ENCODE measurements at places on chromosomes 1 and 21.

- DNase-seq, result peak; percentile 10
Measured at GRCh38 chr1:233647073-233647472, 33.2 kb downstream of the KCNK1 start.

DNA sequence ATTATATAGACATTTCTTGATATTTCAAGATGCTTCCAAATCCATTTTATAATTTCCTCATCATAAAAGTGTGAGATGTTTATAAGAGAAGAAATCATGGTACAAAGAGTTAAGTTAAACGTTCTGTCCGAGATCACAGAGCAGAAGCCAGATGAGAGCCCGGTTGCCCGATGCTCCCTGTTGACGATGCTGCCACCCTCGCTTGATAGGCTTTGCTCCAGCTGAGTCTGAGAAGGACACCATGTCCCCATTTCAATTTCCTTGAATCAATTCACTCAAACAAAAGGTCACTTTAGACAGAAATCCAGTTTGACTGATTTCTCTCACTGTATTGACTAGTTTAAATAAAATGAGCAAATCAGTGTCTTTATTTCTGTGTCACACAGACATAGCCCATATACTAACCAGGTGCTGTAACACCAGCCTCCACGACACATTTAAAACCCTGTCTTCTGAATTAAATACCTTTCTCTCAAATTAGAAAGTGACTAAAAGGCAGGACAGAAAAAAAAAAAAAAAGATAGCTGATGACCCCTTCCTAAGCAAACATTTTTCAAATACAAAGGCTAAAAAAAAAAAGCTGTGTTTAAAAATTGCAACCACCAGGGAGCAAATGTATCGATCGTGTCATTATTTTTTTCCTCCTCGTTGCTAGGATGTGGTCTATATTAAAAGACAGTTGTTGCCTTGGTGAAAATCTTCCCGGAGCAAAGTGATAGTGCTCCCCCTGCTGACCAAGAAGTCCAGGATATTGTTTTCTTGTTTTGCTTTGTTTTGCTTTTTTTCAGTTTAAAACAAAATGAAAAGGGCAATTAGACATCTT lies 35.2 kb downstream of the DNASE2B start:
- DNase-seq, result peak; percentile 81

DNA sequence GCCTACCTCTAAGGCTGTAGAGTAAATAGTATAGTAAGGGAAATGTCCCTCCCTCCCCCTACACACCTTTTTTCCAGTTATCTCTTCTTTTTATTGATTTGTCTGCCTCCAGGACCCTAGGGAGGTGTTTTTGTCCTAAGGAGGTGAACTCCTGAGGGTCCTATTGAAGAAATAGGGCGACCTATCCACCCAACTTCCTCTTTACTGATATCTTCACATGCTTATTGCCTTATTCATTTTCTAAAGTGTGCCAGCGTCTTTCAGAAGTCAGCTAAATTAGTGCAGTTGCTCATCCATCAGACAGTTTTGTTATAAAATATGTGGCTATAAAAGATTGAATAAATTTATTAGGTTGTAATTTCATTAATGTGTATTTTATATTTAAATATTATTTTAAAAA lies 5.9 kb downstream of the BACH1 start:
- DNase-seq, result no peak

DNA sequence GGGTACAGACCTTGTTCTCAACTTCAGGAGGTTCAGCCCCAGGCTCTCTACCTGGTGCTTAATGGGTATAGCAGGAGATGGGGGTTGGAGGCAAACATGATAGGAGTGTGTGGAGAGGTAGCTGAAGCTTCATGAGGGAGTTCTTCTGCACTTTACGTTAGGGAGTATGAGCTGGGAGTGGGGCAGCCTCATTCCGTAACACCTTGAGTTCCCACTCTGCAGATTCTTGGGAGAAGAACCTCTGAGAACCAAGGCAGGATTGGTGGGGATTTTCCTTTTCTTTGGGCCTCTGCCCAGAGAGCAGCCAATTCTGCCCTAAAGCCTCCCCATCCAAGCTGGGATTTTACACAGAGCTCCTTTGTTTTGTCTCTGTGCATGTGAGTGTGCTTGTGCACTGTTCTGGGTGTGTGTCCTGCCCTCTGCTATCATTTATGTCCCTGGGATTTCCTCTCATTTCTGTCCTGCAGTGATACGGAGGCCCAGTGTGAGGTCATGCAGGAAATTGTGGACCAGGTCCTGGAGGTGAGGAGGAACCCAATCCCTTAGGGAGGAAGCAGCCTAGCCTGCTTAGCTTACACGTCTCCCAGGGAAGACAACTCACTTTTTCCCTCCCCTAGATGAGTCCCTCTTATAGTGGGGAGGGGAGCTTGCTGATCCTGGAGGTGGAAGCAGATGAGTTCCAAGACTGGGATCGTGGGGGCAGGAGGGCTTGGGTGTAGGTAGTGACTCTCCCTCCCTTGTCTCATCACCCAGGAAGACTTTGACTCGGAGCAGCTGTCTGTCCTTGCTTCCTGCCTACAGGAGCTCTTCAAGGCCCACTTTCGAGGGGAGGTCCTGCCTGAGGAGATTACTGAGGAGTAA lies 11.6 kb upstream of the SLC27A3 start:
- no peak for DNase-seq

DNA sequence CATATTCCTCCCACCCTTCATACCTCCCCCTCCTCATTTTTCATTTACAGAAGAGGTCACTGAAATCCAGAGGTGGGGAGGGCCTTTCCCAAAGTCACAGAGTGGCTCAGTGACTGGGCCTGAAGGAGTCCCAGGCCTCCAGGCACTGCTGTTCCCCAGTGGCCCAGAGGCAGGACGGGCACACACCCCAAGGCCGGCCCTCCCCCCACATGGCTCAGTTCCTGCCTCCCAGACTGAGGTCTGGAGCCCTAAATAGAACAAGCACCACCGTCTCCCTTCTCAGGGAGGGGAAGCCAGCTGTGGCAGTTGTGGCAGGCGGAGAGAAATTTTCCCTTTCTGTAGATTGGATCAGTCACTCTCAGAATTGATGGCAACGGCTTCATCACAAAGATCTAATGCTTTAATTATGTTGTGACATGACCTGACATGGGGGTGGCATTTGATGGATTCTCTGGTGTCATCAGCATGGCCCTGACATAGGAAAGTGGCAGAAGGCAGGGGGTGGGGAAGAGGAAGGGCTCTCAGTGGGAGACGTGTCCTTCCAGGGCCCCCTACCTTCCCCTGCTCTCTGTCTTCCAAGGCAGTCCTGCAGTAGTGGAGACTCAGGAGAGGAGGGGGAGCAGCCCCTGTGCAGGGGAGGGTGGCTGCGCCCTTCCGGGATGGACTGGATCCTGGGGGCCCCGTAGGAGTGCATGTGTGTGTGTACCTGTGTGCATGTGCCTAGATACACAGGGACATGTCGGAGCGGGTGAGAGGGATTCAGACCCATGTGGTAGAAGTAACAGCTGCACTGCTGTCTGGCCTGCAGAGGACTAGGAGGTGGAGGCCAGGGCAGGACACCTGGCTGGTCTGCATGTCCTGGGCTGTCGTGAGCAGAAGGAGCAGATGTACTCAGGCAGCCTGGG lies 41.2 kb upstream of the FOXO6 start:
- no peak for DNase-seq

- DNase-seq, result no peak
Measured at GRCh38 chr1:45328680-45329079, 2.0 kb downstream of the HPDL start.

DNA sequence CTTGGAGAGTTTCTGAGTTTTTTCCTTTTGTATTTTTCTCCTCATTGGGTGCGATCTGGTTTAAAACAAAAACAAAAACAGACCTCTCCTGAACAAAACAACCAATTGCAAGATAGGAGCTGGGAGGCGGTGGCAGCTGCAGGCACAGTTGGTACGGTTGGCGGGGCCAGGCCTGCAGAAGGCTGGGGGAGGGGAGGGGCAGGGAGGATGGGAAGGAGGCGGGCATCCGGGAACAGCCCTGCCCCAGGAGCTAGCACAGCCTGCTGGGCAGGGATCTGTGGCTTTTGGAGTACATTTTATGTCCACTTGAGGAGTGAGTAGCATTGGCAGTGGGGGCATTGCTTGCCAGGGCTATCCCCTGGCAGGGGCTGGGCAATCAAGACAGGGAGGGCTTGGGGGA lies 5.2 kb downstream of the CAPN9 start:
- DNase-seq, result no peak

DNA sequence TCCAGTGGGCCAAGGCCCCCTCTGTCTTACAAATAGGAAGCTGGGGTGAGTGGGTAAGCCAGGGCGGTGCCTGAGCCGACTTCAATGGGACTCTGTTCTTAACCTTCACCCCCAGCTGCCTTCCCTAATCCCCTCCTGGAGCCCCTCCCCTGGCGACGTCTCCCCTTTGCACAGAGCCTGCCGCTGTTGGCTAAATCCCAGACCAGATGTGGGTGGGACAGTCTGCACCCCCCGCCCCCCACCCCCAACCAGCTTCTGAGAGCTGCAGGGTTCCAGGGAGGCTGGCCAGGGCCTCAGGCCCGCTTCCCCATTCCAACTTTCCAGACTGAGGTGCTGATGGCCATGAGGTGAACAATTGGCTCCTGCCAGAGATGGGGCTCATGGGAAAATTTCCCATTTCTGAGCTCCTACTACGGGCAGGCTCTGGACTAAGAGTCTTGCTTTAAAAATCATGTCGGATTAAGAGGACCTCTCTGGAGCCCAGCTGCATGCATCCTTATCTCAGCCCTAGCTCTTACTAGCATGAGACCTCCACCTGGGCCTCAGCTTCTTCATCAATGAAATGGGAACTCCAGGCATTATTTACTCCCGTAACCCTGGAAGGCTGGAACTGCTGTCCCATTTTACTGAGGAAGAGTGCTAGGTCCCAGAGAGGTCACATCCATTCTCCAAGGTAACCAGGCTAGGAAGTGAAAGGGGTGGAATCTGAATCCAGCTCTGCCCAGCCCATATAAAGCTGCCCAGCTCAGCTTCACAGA lies 6.4 kb downstream of the COL8A2 start:
- no peak for DNase-seq

- DNase-seq, result no peak
Measured at GRCh38 chr1:70364439-70364838, 9.9 kb upstream of the ANKRD13C start.

DNA sequence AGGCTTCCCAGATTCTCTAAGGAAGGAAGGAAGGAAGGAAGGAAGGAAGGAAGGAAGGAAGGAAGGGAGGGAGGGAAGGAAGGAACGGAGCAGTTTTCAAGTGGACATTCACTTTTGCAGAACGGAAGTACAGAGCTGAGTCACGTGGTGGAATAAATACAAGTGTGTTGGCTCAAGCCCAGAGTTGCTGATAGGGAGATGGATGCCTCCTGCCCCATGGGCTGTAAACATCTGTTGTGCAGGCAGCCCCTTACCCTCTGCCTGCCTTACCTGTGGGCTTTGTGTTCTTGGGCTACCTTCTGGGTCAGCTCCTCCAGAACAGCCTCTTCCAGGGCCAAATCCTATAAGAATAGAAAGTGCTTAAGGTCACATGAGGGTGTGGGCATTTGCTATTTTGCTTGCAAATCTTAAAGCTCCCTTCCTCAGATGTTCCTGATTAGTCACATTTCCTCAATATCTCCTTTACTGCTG lies 121.7 kb downstream of the SMYD2 start:
- DNase-seq, result peak; percentile 70

GRCh38 chr1:184310157-184310819 lies 76.5 kb upstream of the C1orf21 start:
- no peak for DNase-seq

DNA sequence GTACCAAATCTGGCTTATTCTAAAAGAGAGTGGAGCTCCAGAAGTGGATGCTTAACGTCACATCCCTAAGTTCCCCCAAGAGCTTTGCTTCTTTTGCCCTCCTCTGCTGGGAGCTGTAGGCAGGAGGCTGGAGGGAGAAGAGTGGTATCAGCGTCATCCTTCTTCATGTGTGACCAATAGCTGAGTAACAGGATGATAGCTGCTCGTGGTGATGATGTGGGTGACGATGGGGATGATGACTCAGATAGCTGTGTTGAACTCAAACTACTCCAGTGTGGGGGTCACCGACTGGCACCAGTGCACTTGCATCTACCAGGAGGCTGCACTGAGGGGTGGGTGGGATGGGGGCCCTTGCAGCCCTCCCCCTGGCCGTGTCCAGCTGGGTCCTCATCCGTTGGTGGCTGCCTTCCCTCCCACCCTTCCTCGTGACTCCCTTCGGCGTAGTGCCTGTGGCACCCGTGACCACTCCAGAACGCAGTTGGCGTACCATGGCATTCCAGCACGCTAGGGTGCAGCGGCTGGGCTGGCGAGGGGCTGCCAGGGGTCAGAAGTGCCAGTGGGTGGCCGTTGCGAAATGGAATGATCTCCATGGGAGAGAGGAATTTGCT lies 1.1 kb downstream of the IGFN1 start:
- DNase-seq, result peak; percentile 91

DNA sequence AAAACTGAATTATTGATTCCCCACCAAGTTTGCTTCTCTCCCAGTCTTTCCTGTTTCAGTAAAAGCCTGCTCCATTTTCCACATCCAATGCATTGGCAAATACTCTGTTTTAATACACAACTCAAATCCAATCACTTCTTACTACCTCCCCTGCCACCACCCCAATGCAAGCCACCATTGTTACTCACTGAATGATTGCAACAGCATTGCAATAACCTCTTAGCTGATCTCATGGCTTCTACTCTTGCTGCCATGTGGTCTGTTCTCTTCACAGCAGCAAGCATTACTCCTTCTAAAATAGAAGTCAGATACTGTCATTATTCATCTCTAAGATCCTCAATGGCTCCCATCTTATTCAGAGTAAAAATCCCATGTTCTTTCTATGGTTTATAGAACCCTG lies 123.4 kb downstream of the ATP6V1G3 start:
- DNase-seq, result no peak

- DNase-seq, result no peak
Measured at GRCh38 chr1:236465959-236466303, 57.9 kb upstream of the LGALS8 start.

GRCh38 chr1:192266645-192267044 lies 50.1 kb upstream of the RGS21 start:
- no peak for DNase-seq

GRCh38 chr1:187959062-187959461 lies 1130.3 kb downstream of the PLA2G4A start:
- no peak for DNase-seq

GRCh38 chr21:34644825-34645224 lies 24.0 kb upstream of the CLIC6 start:
- DNase-seq, result no peak

DNA sequence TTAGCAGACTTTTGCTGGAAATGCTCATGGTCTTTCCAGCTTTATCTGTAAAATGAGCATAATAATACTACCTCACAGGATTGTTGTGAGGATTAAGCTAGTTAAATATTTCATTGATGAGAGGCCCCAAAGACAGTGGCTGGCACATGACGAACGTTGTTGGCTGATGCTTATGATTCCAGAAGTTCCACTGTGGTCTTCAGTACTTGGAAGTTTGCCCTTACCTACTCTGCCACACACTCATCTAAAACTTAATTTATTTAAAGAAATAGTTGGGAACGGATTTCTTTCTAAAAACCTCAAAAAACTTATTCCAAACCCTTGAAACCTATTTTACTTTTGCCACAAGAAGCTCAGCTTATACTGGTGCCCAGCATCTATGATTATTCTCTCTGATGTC lies 170.7 kb downstream of the DHRS3 start:
- peak; percentile 91 for DNase-seq

GRCh38 chr1:9400425-9401079 lies 107.9 kb downstream of the SPSB1 start:
- peak; percentile 57 for DNase-seq

- peak; percentile 6 for DNase-seq
Measured at GRCh38 chr1:10280439-10281350, 70.3 kb downstream of the KIF1B start.

- DNase-seq, result no peak
Measured at GRCh38 chr1:182291584-182292192, 99.9 kb downstream of the GLUL start.

- DNase-seq, result no peak
Measured at GRCh38 chr1:54347955-54348699, 58.1 kb downstream of the SSBP3 start.

GRCh38 chr1:216793303-216793702 lies 70.1 kb upstream of the ESRRG start:
- no peak for DNase-seq
